ENCODE measurements at places on chromosomes 1 and 21.

- peak; percentile 97 for DNase-seq
Observed at GRCh38 chr1:22018583-22019559, 17.4 kb downstream of the CELA3A start.

DNA sequence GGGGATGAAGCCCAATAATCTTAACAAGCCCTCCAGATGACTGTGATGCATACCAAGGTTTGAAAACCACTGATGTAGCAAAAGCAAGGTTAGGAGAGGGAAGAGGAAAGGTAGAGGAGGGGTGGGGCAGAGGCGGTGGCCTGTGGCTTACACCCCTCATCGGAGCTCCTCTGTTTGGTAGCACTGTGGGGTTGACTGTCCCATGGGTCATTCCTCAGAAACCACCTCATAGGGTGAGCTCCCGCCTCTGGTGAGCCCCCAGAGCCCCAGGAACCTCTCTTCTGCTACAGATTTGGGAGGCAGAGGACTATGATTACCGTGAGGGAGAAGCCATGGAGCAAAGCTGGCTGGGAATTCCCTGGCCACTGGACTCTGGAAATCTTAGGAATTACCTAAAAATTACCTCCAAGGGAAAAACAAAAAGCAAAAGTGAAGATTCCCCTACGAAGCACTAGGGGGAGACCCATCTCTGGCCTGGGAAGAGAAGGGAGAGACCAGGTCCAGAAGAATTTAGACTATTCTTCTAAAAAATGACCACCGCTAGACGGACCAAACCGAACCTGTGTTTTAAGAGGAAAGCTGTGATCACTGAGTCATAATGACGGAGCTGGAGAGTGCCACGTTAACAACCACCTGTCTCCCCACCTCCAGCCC, 1.5 kb upstream of the RASSF5 start:
- DNase-seq, result peak; percentile 40

DNA sequence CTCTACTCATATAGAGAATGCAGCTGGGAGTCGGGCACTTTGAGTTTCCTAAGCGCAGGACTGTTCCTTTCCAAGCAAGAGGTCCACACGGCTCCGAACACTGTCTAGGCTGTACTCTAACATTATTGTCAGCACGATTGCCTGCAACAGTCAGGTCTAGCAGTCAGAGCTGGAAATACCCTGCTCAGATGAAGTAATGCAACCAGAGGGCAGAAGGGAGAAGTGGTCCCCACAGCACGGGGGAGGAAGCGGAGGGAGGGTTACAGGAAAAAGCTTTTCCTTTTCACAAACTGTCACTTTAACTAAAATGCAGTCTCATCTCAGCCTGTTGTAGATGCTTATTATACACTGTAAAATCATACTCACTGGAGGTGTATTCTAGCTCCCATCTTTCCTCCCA, 98.9 kb upstream of the SLC44A3 start:
- DNase-seq, result no peak

- no peak for DNase-seq
Observed at GRCh38 chr1:76921590-76921989, 54.3 kb downstream of the ST6GALNAC5 start.

DNA sequence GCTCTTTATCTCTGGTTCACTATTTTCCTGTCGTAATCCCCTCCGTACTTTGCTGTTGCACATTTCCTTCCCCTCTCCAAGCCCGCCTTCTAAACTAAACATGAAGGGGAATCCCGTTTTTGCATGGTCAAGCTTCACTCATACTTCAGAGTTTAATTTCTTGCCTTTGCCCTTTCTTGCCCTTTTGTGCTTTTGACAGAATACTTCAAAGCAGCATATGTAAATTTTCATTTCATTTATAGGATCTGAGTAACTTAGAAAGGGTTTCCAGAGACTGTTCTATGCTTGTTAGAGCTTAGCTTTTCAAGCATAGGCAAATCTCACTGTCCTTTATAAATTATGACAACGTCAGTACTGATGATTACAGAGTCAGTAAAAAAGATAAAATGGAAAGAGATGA, 27.7 kb downstream of the SPATA45 start:
- DNase-seq, result peak; percentile 4

DNA sequence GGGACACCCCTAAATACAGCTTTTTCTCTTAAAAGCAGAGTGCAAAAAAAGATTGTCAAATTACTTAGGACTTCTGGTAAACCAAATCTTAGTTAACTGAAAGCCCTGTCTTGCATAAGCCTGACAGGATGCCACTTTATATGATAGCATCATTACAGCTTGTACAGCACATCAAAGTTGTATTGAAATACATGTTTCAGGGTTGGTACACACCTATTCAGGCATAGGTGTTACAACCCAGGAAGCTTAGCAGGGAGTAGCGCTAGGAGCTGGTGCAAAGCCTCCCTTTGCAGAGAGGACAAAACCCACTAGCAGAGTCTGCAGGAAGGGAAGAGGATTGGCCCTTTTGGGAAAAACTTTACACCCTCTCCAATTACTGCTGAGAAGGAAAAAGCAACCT, 258.9 kb upstream of the SGIP1 start:
- DNase-seq, result peak; percentile 24

- no peak for DNase-seq
Observed at GRCh38 chr1:184945678-184946412, 28.5 kb downstream of the NIBAN1 start.

DNA sequence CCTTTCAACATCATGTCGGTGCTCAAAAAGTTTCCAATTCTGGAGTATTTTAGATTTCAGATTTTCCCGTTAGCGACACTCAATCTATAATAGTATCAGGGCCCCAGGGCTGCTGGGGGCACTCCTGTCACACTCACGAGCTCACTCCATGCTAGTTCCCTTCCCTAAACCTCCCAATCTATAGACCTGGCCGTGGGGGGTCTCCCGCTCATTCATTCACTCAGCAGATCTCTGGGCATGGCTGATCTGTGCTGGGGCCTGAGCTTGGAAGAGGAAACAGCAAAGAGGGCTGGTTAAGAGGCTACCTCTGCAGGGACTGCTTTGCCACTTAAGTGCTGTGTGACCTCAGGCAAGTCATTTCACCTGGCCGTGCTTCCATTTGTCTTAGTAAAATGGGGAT, 46.8 kb upstream of the LAPTM5 start:
- DNase-seq, result no peak

GRCh38 chr21:37463083-37463801, 96.7 kb downstream of the DYRK1A start:
- DNase-seq, result peak; percentile 59

GRCh38 chr1:160548960-160549664, 26.1 kb upstream of the SLAMF6 start:
- no peak for DNase-seq

GRCh38 chr1:111696330-111696729, 42.9 kb downstream of the INKA2 start:
- no peak for DNase-seq

GRCh38 chr1:38334930-38335592, 288.5 kb upstream of the POU3F1 start:
- no peak for DNase-seq

DNA sequence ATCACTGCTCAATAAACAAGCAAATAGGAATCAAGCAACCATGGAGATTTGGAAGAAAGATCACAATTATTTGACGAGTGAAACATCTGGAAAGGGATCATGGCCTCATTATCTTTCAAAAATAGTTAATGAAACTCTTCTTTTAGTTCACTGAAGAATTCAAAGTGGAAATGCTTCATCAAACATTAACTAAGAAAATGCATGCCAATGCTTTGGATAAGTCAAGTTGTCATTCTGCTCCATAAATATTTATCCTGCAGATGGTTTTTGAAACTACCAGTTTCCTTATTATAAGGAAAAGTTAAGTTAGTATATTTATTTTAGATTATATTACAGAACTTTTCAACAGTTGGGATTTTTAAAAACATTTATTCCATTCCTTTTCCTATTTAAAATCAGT, 206.5 kb upstream of the ADGRL2 start:
- no peak for DNase-seq

- no peak for DNase-seq
Observed at GRCh38 chr1:43982808-43983207, 3.8 kb downstream of the B4GALT2 start.

DNA sequence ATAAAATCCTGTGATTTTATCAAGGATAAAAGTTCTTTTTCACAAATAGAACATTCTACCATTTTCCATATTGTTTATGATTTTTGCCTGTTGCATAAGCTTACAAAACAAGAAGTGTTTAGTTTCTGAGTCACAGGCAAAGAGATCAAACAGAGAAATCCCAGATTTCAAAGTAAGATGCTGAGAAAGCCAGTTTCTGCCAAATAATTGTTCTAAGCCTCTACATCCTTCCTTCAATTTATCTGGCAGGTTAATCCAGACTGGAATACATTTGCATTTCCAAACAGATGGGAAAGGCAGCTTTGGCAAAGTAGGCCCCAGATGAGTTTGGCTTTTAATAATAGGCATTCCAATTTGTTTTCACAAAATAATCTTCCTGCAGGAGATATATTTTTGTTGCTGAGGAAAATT, 2.5 kb downstream of the SLC1A7 start:
- peak; percentile 16 for DNase-seq

DNA sequence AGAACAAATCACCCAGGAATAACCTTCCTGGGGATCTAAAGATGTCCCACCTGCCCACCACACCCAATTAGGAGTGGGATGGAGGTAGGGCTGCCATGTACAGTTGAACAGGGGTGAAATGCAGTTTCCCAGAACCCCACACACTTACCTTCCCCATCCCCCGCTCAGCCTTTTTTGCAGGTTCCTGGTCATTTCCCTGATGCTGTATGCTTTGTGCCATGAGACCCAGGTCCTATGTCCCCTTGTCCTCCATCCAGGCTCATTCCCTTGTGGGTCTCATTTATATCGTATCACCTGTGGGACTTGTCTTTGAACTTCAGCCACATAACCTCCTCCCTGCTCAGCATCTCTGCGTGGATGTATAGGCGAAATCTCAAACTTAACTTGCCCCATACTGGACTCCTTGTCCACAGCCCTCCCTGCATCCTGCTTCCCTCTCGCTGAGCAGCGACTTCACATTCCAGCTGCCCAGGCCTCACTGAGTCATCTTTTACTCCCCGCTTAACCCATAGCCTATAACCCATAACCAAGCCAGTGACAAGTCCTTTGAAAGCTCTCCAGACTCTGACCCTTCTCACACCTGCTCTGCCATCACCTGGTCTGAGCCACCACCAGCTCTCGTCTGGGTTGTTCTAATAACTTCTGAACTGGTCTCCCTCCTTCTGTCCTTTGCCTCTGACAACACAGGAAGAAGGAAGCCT, 4.7 kb downstream of the LDLRAD2 start:
- DNase-seq, result peak; percentile 41

- no peak for DNase-seq
Observed at GRCh38 chr1:37009521-37009920, 24.8 kb downstream of the GRIK3 start.

GRCh38 chr1:119367432-119368124, 1.0 kb upstream of the HAO2 start:
- DNase-seq, result peak; percentile 63

GRCh38 chr1:162627662-162628296, 4.5 kb upstream of the DDR2 start:
- DNase-seq, result peak; percentile 51

- peak; percentile 62 for DNase-seq
Observed at GRCh38 chr1:154609398-154610380, 1.7 kb upstream of the ADAR start.

DNA sequence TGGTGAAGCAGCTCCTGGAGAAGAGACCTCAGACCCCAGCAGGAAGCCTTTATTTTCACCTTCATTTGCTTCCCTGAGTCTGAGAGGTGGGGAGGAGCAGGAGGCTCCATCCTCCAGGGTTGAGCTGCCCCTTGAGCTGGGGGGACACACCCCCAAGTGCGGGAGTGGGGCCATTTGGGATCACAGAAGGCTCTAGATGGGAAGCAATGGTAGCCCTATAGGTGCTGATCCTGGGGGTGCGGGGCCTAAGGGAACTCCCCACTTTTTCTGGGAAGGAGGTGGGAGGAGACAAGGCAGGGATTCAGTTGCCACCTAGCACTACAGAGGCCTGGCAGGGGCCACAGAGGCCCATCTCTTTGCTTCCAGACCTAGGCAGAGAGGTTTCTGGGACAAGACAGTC, 247.9 kb upstream of the CSF3R start:
- no peak for DNase-seq

GRCh38 chr1:216020743-216021345, 402.4 kb downstream of the USH2A start:
- no peak for DNase-seq

DNA sequence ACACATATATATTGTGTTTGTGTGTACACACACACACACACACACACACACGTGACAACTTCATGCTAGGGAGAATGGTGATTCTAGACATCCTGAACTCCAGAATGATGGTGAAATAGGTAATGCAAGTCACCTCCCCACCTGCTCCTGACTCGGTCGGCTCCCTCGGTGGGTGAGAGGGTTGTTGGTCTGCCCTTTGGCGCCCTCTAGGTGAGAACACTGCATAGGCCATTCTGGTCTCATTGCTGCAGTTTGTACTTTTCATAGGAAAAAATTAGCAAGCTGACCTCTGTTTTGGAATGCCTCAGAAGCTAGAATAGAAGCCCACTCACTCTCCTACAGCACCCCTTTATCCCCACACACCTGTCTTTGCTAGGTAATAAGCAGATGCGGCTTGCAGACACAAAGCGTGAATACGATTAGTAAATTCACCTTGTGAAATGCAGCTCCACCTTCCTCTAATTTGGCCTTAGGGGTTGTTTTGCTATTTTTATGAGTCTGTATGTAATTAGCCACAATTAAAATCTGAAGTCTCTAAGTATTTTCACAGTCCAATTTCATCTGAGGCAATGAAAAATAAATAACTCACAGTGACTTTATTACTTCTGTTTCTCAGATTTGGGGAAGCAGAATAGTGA, 130.0 kb upstream of the KCNJ15 start:
- peak; percentile 72 for DNase-seq

DNA sequence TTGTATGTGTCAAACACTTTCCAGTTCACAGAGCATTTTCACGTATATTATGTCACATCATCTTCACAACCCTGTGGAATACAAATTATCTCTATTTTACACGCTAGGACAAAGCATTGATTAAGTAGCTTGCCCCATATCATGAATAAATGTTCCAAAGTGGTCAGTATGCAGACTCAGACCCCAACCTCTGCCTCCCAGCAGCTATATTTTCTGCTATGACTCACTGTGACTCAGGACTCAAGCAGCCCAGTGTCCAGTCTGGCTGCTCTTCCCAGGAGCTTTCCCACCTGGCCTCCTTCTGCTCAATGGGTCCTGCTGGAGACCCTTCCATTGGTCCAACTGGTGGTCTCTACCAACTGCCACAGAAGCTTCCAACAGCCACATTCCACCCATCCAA, 56.0 kb upstream of the RAP1A start:
- peak; percentile 61 for DNase-seq

- DNase-seq, result no peak
Observed at GRCh38 chr1:110620250-110620615, 14.1 kb upstream of the KCNA2 start.

- DNase-seq, result no peak
Observed at GRCh38 chr1:67833602-67833940, 304 bp upstream of the GNG12 start.

All from epithelial cell of esophagus (primary cell).